CD4-positive, alpha-beta T cell treated with Interleukin-21 for 1 hour (primary cell): ENCODE measurements at places on chromosomes 3 and 15.

- peak; percentile 14 for DNase-seq
Observed at GRCh38 chr3:15804553-15805095, 6.8 kb upstream of the ANKRD28 start.

DNA sequence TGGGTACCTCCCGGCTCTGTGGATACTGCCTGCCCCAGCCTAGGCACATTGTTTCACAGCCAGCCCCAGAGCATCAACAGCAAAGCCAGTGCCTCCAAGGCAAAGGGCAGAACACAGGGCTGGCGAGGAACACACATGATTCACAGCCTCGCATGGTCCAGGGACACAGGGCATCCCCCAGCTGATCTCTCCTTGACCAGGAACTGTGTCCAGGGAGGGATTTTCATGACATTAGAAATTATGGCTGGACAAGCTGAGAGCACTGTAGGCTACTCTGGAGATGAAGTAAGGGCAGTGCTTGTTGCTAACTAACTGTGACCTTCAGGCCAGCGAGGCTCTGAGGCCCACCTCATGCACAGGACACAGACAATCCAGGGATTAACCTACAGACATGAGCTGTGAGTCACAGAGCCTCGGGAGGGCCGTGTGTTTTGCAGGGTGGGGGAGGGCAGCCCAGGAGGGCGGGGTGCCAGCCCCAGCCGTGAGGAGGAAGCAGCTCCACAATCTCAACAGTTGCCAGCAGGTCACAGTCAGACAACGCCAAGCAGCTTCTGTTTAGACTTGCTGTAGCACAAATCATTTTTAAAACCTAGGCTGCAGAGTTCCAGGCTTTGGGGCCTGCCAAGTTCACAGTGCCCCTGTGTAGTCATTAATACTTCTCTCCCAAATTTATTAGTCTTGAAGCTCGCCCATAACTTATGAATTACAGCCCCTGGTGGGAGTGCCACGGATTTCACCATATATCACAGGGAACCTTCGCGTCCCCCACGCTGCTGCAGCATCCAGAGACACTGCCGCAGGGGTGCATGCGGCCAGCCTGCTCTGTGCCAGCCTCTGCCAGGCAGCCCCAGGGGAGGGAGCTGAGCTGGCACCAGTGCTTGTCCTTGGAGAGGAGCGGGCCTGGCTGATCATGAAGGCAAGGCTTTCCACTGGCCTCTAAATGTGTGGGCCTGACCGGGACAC lies 114.7 kb downstream of the ETFA start:
- no peak for DNase-seq

DNA sequence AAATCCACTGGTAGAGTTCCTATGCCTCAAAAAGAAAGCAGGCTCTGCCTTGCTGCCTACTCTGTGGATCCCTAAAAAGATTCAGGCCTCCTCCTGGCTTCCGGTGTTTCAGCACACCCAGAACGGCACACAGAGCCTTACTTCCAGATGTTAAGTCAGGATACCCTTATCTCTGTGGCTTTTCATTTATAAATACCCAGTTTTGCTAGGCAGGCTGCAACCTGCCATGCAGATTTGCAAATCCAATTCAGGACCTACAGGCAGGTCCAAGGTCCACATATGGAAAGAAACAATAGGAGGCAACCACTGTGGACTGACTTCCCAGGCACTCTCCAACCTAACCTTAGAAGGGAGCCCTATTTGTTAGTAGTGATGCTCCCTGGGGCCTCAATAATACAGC lies 30.7 kb downstream of the EFL1 start:
- DNase-seq, result no peak

GRCh38 chr3:127767126-127767525 lies 55.2 kb downstream of the MGLL start:
- DNase-seq, result no peak

DNA sequence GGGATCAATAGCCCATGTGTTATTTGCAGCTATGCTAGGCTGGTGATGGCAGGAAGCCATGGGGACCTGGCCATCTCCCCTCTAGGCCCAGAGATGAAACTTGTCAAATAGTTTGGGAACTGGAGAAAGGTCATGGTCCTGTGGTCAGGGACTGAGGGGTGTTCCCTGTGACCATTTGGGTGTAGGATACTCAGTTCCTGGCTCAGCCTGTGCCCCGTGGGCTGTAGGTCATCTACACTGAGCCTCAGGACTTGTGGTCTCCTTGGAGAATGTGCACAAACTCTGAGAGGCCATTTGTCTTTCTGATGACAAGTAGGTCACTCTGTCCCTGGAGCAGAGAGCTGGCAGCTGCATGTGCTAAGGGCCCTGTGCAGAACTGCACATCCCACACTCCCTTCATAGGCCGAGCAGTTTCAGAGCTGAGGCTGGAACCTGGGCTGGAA lies 17.5 kb downstream of the GASK1A start:
- DNase-seq, result no peak

- DNase-seq, result no peak
Observed at GRCh38 chr15:86121568-86122225, 42.0 kb downstream of the AGBL1 start.

DNA sequence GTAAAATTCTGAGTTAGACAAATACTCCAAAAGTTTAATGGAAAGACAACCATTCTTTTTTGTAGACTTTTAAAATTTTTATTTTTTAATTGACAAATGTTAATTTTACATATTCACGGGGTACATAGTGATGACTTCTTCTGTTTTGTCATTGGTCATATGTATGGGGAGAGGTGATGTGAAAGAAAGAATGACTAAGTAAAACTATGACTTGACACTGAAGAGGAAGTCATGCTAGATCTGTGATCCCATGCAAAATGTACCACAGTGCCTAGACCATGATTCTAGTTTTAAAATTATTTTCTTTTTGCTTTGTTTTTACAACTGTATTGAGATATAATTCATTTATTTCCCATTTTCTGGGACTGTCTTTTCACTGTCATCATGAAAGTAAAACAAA lies 281.6 kb downstream of the MBNL1 start:
- DNase-seq, result no peak

DNA sequence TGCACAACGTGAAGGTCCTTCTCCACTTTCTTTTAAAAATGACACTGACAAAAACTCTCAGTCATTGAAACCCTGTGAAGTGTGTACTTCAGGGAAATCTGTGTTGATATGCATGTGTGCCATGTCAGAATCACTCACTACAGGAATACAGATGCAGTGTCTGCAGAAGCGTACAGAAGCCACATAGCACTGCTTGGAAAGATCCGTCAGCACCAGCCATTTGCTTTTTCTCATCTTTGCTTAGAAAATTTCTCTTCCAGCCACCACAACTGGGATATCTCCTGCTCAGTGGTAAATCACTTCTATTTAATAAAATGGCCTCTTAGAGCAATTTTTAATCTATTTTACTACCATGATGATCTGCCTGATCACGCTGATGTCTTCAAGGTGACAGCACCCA lies 91.3 kb upstream of the ARHGEF26 start:
- no peak for DNase-seq

DNA sequence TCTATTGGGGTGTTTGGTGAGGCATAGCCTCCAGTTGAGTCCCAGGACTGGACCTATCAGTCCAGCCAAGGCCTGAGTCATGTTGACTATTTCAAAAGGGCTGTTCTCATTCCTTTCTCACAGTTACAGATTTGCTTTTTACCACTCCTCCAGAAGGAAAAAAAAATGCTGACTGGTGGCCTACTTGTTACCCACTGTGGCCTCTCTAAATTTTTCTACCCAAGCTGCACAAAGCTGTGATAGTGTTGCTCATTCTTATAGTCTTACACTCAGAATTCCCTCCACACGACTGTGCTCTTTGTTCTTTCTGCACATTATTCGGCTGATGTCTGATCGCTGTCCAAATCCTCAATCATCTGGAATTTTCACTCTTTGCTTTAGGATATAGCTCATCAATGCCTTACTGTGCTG lies 1142.2 kb downstream of the IGSF11 start:
- DNase-seq, result no peak

GRCh38 chr15:88646088-88646405 lies 7.2 kb downstream of the ISG20 start:
- DNase-seq, result no peak
